Inflammatory macrophage (primary cell): ENCODE measurements at places on chromosomes 6 and 20.

DNA sequence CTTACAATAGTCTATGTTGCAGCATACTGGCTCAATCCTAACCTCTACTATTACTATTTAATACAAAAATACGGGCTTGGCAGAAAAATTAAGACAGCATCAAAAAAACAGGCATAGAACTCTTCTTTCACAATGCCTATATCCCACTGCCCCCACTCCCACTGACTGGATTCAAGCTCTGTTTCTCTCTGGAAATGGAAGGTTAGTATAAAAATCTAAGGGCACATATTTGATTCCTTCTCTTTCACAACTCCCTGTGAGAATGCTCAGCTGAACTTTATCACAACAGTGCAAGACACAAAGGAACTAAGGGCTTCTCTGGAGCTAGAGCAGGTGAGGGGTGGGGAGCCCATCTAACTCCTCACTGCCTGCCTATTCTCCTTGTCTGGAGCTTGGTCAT is 258.4 kb upstream of the FAM83B start:
- no peak for DNase-seq

GRCh38 chr6:52363228-52363867 is 1.4 kb downstream of the PAQR8 start:
- no peak for DNase-seq

DNA sequence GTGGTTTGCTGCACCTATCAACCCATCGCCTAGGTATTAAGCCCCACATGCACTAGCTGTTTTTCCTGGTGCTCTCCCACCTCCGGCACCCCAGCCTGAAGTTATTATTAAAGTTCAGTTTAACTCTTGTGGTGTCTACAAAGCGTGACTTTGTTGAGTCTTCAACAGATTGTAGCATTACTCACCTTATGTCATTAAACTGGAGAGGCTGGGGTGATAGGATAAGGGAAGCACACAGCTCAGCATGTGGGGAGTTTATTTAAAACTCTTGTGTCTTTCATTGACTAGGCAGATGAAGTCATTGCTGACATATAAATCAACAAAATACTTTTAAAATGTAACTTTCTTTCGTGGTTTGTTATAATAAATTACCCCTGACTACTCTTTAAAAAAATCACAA is 84.7 kb upstream of the GCM1 start:
- no peak for DNase-seq

DNA sequence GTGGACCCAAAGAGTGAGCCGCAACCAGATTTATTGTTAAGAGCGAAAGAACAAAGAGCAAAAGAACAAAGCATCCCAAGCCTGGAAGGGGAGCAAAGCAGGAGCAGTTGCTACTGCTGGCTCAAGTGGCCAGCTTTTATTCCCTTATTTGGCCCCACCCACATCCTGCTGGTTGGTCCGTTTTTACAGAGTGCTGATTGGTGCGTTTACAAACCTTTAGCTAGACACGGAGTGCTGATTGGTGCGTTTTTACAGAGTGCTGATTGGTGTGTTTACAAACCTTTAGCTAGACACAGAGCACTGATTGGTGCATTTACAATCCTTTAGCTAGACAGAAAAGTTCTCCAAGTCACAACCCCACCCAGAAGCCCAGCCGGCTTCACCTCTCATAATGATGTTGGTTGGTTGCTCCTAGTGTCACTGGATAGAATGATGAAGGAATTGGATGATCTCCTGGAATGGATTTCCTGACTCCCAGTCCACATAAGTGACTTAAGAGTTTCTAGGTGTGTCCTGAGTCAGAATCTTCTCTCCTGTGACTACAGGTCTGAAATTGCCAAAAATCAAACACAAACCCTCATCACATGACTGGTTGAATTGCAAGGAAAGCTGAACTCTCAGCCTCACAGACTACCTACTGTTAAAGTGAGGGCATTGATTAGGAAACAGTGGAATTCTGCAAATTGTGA is 52.1 kb upstream of the CAP2 start:
- DNase-seq = no peak

GRCh38 chr6:126396131-126396530 is 56.2 kb downstream of the CENPW start:
- no peak for DNase-seq

GRCh38 chr6:134910593-134910935 is 39.3 kb downstream of the ALDH8A1 start:
- no peak for DNase-seq
